ENCODE measurements at places on chromosomes 13 and 19. TPM values are rescaled to one million over a fixed set of nuclear protein-coding genes. Genes with fewer than 3 reads are reported as not detected.

Gene MIR17HG
- 4.0 TPM for total RNA-seq

- no peak for DNase-seq
Measured at GRCh38 chr13:110507678-110508381, 53.7 kb downstream of the RAB20 start.

DNA sequence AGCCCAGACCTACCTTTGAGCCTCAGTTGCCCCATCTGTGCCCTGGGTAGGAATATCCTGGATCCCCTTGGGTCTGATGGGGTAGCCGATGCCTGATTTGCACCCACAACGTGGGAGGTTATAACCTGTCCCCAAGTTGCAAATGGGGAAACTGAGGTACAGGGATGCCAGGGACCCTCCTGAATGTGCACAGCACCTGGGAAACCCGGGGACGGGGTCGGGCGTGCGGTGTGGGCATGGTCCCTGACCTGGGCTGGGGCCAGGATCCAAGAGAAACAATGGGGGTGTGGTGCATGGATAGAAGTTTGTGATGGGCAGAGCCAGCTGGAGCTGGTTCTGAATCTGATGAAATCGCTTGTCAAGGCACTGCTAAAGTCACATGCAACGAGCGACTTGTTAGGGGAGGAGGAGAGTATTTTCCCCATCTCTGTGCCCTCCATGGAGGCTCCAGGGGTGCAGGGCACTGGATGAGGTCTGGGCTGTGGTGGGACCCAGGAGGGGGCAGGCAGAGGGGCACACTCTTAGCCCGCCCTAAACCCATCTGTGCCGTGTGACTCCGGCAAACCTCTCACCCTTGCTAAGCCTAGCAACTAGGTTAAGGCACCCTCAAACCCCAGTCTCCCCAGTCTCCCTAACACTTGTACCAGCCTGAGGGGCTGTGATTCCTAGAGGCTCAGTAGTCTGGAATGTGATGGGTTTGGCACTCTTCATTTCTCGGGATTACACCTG is 749 bp downstream of the GDF15 start:
- DNase-seq = peak; percentile 44

Gene VSIG10L
- 0.95 TPM for total RNA-seq

- DNase-seq = peak; percentile 8
Measured at GRCh38 chr13:25988661-25989060, 63.2 kb downstream of the SHISA2 start.

Gene CGB1
- not detected for total RNA-seq

- no peak for DNase-seq
Measured at GRCh38 chr13:85575110-85575509, 224.1 kb downstream of the SLITRK6 start.

DNA sequence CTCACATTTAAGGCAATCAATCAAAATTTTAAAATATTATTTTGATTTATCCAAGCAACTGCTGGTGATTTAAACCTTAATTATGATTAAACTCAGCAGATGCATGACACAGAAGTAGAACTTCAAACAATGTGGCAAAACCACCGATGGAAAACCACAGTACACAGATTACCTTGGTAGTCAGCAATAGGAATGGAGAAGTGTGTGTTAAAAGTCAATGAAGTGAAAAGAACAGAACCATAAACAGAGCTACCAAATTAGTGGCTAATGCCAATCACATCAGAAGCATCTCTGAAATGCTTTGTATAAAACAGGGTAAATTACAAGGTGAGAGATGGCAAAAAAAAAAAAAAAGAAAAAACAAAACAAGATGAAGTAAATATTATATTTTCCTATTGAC is 31.2 kb downstream of the KATNAL1 start:
- no peak for DNase-seq

- DNase-seq = no peak
Measured at GRCh38 chr13:101594936-101595335, 142.5 kb downstream of the ITGBL1 start.

GRCh38 chr19:18298601-18299000 is 17.2 kb upstream of the JUND start:
- DNase-seq = no peak

GRCh38 chr13:101845245-101846020 is 393.0 kb downstream of the ITGBL1 start:
- DNase-seq = no peak

- no peak for DNase-seq
Measured at GRCh38 chr13:109288151-109288709, 498.2 kb downstream of the IRS2 start.

GRCh38 chr13:45063261-45063860 is 56.9 kb upstream of the GTF2F2 start:
- no peak for DNase-seq

Gene ZNF723
- total RNA-seq = not detected

Gene BEST2
- 0.30 TPM for total RNA-seq

- no peak for DNase-seq
Measured at GRCh38 chr13:86608701-86609100, 809.5 kb upstream of the SLITRK6 start.

DNA sequence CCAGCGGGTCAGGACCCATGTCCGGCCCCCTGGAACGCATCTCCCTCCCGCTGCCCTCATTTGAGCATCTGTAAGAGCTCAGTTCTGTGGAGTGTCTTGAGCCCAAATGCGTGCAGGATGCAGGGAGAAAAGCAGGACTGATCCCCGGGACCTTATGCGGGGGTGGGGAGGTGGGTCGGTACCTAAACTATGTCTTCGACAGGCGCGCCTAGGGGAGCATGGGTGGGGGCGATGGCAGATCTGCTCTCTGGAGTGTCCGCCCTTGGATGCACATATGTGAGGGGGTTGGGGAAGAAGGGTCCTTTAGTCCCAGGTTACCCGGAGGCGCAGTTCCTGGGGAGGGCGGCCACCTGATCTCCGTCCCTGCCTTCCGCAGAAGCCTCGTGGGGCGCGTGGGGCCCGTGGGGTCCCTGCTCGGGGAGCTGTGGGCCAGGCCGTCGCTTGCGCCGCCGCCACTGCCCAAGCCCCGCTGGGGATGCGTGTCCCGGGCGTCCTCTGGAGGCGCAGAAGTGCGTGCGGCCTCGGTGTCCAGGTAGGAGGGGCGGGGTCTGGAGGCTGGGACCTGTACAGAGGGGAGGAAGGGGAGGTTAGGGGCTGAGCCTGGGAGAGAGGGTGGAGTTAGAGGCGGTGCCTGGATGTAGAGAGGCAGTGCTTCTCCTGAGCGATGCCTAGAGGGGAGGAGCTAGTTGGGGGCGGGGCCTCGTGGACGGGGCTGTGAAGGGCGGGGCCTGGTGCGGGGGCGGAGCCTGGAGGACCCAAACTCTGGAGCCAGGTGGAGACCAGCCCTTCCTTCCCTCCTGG is 2.9 kb downstream of the CILP2 start:
- peak; percentile 50 for DNase-seq

DNA sequence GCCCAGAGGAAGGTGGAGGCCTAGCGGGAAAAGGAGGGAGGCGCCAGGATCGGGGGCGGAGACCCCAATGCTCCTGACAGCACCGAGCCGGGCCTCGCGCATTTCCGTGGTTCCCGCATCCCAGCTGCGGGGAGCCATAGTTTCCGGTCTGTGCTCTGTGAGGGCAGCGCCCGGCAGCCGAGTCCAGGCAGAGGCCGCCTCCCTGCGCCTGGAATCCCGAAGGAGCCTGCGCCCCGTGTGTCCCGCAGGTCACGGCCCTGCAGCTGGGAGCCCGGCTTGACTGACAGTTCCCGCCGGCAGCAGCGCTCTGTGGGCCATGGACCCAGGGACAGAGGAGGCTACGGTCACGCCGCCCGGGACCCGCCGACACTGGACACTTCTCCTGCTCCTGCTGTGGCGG is 74.6 kb upstream of the C13orf46 start:
- no peak for DNase-seq

GRCh38 chr13:72141855-72142519 is 275.0 kb upstream of the DACH1 start:
- no peak for DNase-seq

DNA sequence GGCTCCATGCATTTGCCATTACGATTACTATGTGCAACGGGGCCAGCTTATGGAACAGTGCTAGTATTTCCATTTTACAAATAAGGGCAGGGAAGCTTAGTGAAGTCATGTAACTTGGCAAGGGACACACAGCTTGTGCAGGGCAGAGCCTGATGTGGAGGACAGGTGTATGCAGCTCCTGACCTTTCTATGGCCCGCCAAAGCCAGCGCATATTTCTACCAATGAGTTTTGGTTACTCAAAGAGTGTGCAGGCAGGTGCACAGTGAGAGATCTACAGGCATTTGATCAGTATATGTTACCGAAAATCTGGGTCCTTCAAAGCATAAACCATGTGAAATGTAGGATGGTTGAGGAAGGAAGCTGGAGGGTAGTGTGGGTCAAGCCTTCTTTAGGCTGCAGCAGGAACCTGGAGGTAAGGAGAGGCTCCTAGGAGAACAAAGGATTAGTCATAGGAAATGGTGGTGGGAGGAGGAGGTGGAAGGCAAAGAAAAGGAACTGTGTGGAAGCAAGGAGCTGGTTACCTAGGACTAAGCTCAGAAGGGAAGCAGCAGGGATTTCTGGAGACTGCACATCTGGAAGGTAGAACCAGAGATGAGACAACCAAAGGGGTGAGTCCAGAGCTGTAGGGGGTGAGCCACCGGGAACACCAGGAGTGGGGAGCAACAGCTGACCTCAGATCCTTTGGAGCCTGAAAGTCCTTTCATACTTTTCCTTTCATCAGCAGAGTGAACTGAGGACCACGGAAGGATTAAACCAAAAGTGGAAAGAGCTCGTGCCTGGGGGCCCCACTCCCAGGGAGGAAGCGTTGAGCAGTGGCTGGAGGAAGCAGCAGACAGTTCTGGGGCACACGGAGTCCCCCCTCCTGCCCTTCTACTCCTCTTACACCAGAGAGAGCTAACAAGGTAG is 4.2 kb upstream of the PDX1 start:
- DNase-seq = no peak

Gene PODNL1
- total RNA-seq = not detected

GRCh38 chr19:28508666-28509065 is 704.3 kb downstream of the UQCRFS1 start:
- DNase-seq = no peak

- no peak for DNase-seq
Measured at GRCh38 chr13:23845105-23845725, 44.0 kb downstream of the MIPEP start.

- DNase-seq = no peak
Measured at GRCh38 chr13:70108356-70109105, at the start of gene KLHL1. KLHL1 (minus strand) TSS chr13:70108452; CDS start chr13:70107699, 753 bp downstream.

- peak; percentile 74 for DNase-seq
Measured at GRCh38 chr19:50705422-50706019, 14.1 kb downstream of the SHANK1 start.

DNA sequence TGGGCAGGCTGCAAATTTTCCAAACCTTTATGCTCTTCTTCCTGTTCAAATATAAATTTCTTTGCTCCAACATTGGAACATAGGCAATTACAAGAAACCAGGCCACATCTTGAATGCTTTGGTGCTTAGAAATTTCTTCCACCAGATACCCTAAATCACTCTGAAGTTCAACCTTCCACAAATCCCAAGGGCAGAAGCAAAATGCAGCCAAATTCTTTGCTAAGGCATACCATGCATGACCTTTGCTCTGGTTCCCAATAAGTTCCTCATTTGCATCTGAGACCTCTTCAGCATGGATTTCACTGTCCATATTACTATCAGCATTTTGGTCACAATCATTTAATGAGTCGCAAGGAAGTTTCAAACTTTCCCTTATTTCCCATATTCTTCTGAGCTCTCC is 130.9 kb downstream of the DIAPH3 start:
- DNase-seq = no peak

Gene ERICH4
- total RNA-seq = not detected

Gene BORA
- 42.6 TPM for total RNA-seq

Gene OR4F17
- not detected for total RNA-seq

DNA sequence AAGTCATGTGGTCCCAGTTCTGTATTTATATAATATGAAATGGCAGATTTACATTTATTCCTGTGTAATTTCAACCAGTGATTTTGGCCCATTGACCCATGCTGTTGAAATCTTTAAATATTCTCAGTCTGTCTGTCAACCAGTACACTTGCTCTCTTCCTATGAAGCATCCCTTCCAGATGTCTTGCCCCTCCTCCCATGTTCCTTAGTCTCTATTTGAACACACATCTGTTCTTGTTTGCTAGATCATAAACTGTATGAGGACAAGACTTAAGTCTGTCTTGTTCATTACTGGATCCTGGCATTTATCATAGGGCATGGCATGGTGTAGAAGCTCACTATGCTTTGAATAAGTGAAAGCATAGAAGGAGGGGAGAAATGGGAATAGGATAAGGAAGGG is 34.9 kb downstream of the STARD13 start:
- no peak for DNase-seq

GRCh38 chr19:56811480-56811879 is 29.0 kb downstream of the PEG3 start:
- DNase-seq = no peak

DNA sequence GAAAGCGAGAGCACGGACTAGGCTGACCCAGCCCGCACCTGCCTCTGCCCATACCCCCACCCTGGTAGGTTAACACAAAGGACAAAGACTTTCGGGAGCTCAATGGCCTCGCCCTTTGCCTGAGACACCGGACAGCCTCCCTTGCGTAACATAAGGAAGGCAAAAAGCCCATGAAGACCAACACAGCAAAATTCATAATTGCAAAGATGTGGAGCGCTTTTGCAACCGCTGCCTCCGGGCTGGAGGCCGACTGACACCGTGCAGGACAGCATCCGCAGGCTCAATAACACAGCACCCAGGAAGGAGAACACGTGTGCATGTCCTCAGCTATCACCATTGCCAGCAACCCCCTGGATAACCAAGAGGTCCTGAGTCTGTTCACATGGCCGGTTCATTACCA is 15.4 kb downstream of the LILRA1 start:
- no peak for DNase-seq

GRCh38 chr19:55464039-55464661 is 401 bp downstream of the C19orf85 start:
- no peak for DNase-seq

- no peak for DNase-seq
Measured at GRCh38 chr19:46412650-46413261, 608 bp downstream of the CCDC8 start.

- no peak for DNase-seq
Measured at GRCh38 chr13:74138241-74138640, 4.0 kb upstream of the KLF12 start.

Gene TMEM59L
- 0.36 TPM for total RNA-seq

DNA sequence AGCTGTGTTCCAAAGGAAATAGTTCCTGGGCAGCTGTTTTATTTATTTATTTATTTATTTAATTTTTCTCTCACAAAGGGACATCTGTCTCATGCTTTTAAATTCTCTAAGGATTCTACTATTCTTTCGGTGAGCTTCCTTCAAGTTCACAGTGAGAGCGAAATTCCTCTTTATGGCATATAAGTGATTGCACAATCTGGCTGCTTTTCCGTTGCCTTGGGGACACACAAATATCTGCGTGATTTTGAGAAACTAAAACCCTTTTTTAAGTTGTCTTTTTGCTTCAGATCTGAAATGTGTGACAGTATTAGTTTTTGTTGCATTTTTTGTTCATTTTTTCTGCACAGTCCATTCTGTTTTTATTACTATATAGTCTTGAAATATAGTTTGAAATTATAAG is 19.2 kb downstream of the ZNF486 start:
- no peak for DNase-seq

Gene ZNF382
- total RNA-seq = 5.4 TPM

- no peak for DNase-seq
Measured at GRCh38 chr13:48644951-48645350, 8.8 kb upstream of the CYSLTR2 start.

Gene ZNF222
- 9.1 TPM for total RNA-seq

Gene MAB21L1
- 0.36 TPM for total RNA-seq

GRCh38 chr13:25169951-25170553 is 2.0 kb downstream of the AMER2 start:
- no peak for DNase-seq

Gene ZNF581
- 17.5 TPM for total RNA-seq

Gene PRR36
- not detected for total RNA-seq

All from MG63 (cell line).